ENCODE measurements at places on chromosomes 1 and 21.
A peak's percentile ranks its signal among the peaks of the same experiment; 100 is the strongest.

- no peak for DNase-seq
These were observed 46.1 kb upstream of the RBM34 start for GRCh38 chr1:235207209-235207565.

- DNase-seq, result no peak
These were observed 350 bp upstream of the S100A6 start for GRCh38 chr1:153536012-153536670.

DNA sequence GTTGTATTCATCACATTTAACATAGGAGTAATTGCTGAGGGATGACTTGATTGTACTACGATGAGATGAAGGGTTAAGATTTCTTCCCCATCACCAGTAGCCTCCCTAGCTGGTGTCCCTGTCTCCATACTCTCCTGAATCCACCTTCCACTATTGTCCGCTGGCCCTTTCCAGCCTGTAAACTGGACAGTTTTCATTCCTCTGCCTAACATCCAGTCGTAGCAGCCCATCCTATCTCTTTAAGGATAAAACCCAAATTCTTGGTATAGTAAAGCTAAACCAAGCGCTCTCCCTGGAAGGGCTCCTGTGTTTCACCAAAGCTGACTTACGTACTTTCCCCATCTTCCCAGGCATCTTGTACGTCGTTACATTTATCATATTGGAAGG, 670 bp downstream of the COX20 start:
- DNase-seq, result peak; percentile 45

DNA sequence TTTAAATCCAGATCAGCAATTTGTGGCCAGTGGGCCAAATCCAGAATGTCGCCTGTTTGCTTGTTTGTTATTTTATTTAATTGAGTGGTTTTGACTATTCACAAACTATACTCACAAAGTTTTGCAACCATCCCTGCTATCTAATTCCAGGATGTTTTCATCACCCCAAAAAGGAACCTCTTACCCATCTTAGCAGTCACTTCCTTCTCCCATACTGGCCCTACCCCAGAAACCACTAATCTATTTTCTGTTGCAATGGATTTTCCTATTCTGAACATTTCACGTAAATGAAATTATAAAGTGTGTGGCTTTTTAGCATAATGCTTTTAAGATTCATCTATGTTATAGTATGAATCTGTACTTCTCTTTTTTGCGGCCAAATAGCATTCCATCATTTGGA, 41.3 kb downstream of the WDTC1 start:
- no peak for DNase-seq

DNA sequence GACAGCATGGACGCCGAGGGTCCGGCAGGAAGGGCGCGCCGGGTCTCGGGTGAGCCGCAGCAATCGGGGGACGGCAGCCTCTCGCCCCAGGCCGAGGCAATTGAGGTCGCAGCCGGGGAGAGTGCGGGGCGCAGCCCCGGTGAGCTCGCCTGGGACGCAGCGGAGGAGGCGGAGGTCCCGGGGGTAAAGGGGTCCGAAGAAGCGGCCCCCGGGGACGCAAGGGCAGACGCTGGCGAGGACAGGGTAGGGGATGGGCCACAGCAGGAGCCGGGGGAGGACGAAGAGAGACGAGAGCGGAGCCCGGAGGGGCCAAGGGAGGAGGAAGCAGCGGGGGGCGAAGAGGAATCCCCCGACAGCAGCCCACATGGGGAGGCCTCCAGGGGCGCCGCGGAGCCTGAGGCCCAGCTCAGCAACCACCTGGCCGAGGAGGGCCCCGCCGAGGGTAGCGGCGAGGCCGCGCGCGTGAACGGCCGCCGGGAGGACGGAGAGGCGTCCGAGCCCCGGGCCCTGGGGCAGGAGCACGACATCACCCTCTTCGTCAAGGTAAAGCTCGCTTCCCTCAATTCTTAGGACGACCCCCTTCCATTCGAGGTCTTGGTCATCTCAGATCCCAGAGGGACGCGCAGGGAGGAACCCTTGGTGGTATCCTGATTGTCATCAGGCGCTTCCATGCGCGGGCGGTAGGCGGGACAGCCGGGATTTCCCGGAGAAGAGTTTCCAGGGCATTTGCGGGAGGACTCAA, 1.6 kb downstream of the CLIC6 start:
- DNase-seq, result no peak

- no peak for DNase-seq
These were observed 115.5 kb downstream of the DHRS3 start for GRCh38 chr1:12502336-12503109.

DNA sequence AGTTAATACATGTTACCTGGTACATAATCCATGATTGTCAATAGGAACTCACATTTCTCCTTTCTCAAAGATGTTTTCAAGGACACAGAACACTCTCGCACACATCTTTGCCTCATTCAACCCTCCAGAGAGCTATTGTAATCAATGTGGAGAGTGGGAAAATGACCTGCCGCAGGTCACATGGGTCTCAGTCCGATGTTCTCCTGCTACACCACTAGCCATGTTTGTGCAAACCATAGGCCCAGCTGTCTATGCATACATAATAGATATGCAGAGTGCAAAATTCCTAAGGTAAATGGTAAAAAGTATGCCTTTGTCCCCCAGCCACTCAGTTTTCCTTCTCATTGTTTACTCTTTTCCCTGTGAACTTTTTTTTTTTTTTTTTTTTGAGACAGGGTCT, 89.2 kb downstream of the ADSS2 start:
- DNase-seq, result no peak

DNA sequence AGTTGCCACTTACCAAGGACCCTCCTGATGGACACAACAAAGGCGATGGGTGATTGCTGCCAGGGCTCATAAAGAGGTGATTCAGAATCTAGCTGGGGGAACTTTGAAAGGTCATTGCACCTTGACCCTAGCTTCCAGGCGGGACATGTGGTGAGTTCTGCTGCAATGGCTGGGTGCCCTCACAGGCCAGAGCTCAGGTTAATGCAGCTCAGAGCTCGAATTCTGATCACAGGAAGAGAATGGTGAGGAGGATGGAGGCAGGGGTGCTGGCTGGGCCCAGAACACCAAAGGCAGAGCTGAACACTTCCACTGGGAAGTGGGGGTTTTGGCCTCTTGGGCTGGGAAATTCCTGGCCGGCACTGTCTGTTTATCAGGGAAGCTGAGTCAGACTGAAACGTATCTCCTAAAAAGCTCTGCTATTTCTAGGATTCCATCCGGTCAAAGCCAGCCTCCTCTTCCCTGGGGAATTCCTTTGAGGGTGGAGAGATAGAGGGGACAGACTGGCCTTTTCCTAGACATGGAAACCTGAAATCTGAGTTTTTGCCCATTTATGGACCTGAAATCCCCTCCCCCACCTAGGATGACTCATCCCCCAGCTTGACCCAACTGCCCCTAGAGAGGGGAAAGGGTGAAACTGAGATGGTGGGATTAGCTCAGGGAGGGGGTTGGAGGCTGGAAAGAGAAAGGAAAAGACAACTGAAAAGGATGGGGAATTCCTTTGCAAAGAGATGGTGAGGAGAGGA, 27.2 kb downstream of the NUAK2 start:
- DNase-seq, result no peak

DNA sequence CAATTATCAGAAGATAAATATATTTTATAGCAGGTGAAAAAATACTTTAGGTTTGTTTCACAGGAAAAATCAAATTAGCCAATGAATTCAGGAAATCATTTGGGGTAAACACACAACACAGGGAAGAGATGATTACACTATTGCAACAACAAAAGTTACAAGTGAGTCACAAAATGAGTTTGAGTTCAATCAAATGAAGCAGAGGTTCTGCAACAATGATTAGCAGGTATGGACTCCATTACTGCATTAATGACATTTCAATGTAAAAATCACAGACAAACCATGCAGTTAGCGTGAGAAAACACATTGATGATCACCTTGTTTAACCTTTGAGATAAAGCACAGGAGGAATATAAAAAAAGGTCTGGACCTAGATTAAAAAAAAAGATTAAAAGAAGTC, 9.7 kb downstream of the ADGRL4 start:
- no peak for DNase-seq

DNA sequence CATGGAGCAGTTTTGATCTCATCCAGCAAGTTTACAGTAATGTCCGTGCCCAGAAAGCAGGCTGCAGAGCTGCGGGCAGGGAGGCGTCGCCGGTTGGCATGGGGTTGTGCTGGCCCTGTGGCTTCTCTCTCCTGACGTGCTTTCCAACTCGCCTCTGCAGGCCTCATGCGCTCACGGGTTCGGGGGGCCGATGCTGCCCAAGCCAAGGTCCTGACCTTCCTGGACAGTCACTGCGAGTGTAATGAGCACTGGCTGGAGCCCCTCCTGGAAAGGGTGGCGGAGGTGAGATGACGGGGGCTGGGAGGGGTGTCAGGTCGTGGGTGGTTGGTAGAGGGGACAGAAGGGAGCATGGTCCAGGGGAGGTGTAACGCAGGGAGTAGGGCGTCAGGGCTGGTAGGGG, 176.1 kb downstream of the GALNT2 start:
- DNase-seq, result no peak

- peak; percentile 20 for DNase-seq
These were observed 139.7 kb upstream of the BEND5 start for GRCh38 chr1:48916130-48917069.

- DNase-seq, result peak; percentile 9
These were observed 62.4 kb downstream of the BACH1 start for GRCh38 chr21:29360799-29361765.

DNA sequence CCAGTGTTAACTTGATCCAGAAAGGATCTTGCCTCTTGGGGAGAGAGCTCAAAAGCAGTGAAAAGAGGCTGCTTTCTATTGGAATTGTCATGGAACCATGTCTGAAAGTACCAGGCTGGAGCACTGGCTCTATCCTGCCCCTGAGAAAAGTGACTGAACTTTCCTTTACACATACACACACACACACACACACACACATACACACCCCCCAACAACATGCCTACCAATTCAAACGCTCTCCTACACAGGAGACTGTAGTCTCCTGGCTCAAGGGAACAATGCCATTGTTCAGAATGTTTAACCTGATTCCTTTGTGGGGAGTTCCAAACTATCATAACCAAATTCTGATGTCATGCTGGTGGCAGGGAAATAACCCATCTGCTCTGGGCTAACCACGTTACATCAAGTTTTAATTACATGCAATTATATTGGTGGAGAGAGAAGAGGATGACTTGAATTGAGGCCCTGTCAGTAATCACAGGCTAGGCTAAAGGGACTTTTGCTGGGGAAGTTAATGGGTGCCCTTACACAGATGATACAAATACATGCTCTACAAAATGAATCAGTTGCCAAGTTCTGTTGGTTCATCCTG, 52.3 kb upstream of the DUSP10 start:
- DNase-seq, result no peak

DNA sequence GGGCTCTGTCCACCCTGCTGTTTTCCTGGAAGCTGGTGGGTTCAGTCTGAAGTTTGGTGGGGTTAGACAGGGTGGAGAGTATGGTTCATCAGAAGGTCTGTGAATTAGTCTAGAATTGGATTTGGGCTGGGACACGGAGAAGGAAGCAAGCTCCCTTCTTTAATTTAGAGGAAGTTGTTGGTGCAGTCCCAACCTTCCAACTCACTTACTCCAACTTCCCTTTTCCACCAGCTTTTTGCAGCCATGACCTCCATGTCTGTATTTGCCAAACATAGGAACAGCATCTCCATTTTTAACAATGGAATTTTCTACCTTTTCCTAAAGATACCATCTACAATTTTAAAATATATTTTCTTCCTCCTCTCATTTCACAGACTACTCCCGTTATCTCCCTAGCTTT, 28.5 kb upstream of the PRELP start:
- DNase-seq, result no peak
